ENCODE measurements at places on chromosomes 7 and 10. TPM values are rescaled to one million over a fixed set of nuclear protein-coding genes. Genes with fewer than 3 reads are reported as not detected.
A peak's percentile ranks its signal among the peaks of the same experiment; 100 is the strongest.

- no peak overlapping the region for H3K4me3 ChIP-seq
- peaks cover 7% of the 10 kb centered on the region for H3K36me3 ChIP-seq
- H3K27me3 ChIP-seq, result no peaks in the 10 kb centered on the region
- DNase-seq, result no peak
- no peak overlapping the region for H3K27ac ChIP-seq
These were observed 33.3 kb downstream of the CASP7 start for GRCh38 chr10:113712755-113713639.

GRCh38 chr10:77667426-77668324 lies 30.1 kb upstream of the KCNMA1 start:
- H3K27ac ChIP-seq, result no peak overlapping the region
- no peak overlapping the region for H3K4me3 ChIP-seq
- no peak for DNase-seq
- no peaks in the 10 kb centered on the region for H3K36me3 ChIP-seq
- peaks cover 3% of the 10 kb centered on the region for H3K4me1 ChIP-seq
- H3K27me3 ChIP-seq, result no peaks in the 10 kb centered on the region

Gene TDRD1
- 0.42 TPM for total RNA-seq

DNA sequence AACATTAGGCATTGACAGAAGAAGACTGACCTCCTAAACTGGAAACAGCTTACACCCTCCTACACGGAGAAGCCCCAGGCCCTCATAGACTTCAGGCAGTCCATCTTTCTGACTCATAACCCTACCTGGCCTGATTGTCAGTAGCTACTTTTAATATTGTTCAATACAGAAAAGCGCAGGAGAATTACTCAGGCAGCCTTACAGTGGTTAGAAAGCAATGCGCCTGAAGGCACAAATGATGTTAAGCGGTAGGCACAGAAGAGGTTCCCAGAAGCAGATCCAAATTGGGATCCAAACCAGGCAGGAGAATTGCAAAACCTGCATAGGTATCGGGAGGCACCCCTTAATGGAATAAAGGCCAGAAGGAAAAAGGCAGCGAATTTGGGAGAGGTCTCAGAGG lies 5.4 kb upstream of the CYREN start:
- peaks cover 12% of the 10 kb centered on the region for H3K4me1 ChIP-seq
- no peaks in the 10 kb centered on the region for H3K36me3 ChIP-seq
- H3K27me3 ChIP-seq, result no peaks in the 10 kb centered on the region
- H3K4me3 ChIP-seq, result no peak overlapping the region

DNA sequence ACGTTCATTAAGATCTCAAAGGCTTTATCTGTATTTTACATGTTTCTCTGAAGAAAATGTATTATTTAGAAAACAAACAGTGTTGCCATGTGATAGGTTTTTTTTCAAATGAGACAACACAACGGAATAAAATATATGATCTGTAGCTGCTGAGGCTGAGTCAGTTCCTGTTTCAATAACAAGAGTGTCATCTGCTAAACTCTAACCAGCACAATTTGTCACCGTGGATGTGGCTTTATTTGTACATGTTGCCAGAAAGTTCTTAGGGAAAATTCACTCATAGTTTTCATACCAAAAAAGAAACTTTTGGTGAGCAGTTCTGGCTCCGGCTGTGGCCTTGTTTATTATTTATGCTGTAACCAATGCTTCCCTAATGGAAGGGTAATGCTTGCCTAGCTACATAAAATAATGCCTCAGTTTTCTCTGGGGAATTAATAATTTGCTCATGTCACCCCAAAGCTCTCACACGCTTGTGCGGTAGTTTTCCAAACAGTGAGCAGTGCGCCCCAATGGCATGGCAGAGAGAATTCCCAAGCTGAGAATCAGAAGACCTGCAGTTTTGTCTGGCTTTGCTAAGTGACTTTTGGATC lies 20.3 kb upstream of the KLF6 start:
- H3K36me3 ChIP-seq, result no peaks in the 10 kb centered on the region
- peaks cover 57% of the 10 kb centered on the region for H3K4me1 ChIP-seq
- peak overlapping the region; percentile 83 for H3K27ac ChIP-seq
- H3K27me3 ChIP-seq, result no peaks in the 10 kb centered on the region

DNA sequence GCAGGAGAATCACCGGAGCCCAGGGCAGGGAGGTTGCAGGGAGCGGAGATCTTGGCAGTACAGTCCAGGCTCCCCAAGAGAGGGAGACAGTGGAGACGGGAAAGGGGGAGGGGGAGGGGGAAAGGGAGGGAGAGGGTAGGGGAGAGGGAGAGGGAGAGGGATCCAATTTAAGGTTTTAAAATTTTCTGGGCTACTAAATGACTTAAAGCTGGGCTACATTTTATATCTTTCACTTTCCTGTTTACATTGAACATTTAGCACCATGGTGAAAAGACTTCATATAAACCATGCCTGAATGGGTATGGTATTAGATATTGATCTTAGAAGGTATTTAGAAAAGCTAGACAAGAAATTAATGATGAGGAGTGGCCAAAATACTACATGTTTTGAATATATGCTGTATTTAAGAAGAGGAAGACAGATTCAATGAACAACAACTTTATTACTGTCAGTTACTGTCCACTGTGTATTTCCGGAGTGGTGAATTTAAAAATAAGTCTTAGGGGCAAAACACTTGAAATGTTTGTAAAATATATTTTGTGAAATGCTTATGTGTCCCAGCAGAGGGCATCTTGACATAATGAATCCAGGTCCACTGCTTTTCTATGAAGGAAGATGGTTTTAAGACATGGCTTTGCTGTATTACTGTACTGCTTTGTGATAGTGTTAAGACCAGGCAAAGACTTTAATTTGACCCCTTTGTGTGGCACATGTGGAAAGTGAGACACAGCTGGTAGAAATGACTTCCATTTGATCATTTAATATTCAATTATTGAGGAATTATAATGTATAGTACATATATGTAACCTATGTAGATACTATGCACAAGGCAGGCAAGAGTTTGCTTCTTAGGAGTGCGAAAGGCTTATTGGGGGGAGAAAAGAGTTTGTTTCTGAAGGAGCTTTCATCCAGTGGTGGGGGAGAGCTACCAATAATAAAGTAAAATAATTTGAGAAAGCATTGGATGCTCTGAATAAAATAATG lies 52.8 kb downstream of the NRF1 start:
- no peaks in the 10 kb centered on the region for H3K27me3 ChIP-seq
- no peaks in the 10 kb centered on the region for H3K4me1 ChIP-seq
- no peak for DNase-seq
- peaks cover 30% of the 10 kb centered on the region for H3K36me3 ChIP-seq
- no peak overlapping the region for H3K27ac ChIP-seq

Gene ZDHHC4
- total RNA-seq, result 57.1 TPM

DNA sequence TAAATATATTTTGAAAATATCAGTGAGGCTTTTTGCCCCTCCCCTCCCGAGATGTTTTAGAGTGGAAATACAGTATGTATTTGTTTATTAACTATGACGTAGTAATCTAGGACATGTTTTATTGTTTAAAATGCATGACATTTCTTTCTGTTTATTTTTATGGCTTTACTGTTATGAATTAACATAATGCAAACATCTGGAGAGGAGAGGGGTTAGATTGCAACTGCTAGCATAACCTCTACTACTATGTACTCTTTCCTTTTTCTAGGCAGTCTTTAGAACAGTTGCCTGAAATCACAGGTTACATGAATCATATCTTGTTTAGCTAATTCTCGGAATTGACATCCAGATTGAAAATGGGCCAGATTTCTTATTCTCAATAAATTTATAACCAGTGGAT lies 7.4 kb downstream of the BTAF1 start:
- H3K27ac ChIP-seq, result no peak overlapping the region
- H3K4me3 ChIP-seq, result no peak overlapping the region
- DNase-seq, result no peak
- no peaks in the 10 kb centered on the region for H3K36me3 ChIP-seq
- peaks cover 4% of the 10 kb centered on the region for H3K4me1 ChIP-seq

Gene ASB4
- not detected for total RNA-seq

GRCh38 chr7:27202018-27202861 lies 2.3 kb upstream of the HOXA13 start:
- H3K36me3 ChIP-seq, result no peaks in the 10 kb centered on the region
- peaks cover 84% of the 10 kb centered on the region for H3K27me3 ChIP-seq
- peaks cover 25% of the 10 kb centered on the region for H3K4me1 ChIP-seq
- no peak overlapping the region for H3K4me3 ChIP-seq
- DNase-seq, result no peak

DNA sequence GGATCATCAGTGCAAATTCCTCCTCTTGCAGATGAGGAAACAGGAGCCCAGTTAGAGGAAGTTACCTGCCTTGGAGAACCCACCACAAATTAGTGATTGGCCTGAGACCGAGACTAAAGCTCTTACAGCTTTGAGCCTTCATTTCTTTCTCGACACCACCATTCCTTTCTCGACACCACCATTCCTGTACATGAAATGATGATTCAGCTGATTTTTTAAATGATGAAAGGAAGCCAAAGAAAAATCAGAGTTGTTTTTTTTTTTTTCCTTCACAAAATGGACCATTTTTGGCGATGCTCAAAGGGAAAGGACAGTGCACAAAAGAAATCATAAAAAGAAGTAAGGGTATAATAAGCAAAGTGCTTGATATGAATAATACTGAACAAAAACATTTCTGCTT lies 1080.2 kb upstream of the AUTS2 start:
- no peak overlapping the region for H3K27ac ChIP-seq
- DNase-seq, result no peak
- no peaks in the 10 kb centered on the region for H3K36me3 ChIP-seq
- no peaks in the 10 kb centered on the region for H3K27me3 ChIP-seq
- no peak overlapping the region for H3K4me3 ChIP-seq
- H3K4me1 ChIP-seq, result no peaks in the 10 kb centered on the region

GRCh38 chr7:91240376-91240941 lies 23.8 kb upstream of the FZD1 start:
- DNase-seq, result no peak
- peaks cover 9% of the 10 kb centered on the region for H3K4me1 ChIP-seq
- no peak overlapping the region for H3K4me3 ChIP-seq
- H3K36me3 ChIP-seq, result no peaks in the 10 kb centered on the region
- no peak overlapping the region for H3K27ac ChIP-seq

Gene PLAC9
- total RNA-seq, result 41.7 TPM

Gene UTF1
- not detected for total RNA-seq

- no peak overlapping the region for H3K27ac ChIP-seq
- no peak for DNase-seq
- H3K36me3 ChIP-seq, result no peaks in the 10 kb centered on the region
- H3K4me1 ChIP-seq, result no peaks in the 10 kb centered on the region
- H3K4me3 ChIP-seq, result no peak overlapping the region
These were observed 103.0 kb upstream of the YAE1 start for GRCh38 chr7:39463252-39463651.

- H3K36me3 ChIP-seq, result no peaks in the 10 kb centered on the region
- H3K4me3 ChIP-seq, result peak overlapping the region; percentile 85
- DNase-seq, result no peak
These were observed 1.3 kb upstream of the HOXA5 start for GRCh38 chr7:27144781-27145164.

Gene PDZD7
- total RNA-seq, result 0.75 TPM

Gene SLC13A1
- total RNA-seq, result not detected

DNA sequence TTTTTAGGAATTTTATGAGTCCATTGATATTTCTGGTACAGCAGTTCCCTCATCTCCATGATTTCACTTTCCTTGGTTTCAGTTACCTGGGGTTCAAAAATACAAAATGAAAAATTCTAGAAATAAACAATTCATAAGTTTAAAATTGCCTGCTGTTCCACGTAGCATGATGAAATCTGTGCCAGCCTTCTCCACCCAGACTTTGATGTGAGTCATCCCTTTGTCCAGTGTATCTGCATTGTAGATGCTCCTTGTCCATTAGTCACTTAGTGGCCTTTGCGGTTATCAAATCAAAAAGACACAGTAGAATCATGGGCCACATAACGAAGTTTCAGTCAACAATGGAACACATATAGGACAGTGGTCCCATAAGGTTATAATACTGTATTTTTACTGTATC lies 286.9 kb downstream of the PTEN start:
- no peaks in the 10 kb centered on the region for H3K36me3 ChIP-seq
- no peak overlapping the region for H3K27ac ChIP-seq
- no peaks in the 10 kb centered on the region for H3K27me3 ChIP-seq
- no peak for DNase-seq
- H3K4me1 ChIP-seq, result peaks cover 14% of the 10 kb centered on the region

Gene CAV2
- 125 TPM for total RNA-seq

Gene POR
- total RNA-seq, result 37.8 TPM

Gene NKX1-2
- total RNA-seq, result not detected

DNA sequence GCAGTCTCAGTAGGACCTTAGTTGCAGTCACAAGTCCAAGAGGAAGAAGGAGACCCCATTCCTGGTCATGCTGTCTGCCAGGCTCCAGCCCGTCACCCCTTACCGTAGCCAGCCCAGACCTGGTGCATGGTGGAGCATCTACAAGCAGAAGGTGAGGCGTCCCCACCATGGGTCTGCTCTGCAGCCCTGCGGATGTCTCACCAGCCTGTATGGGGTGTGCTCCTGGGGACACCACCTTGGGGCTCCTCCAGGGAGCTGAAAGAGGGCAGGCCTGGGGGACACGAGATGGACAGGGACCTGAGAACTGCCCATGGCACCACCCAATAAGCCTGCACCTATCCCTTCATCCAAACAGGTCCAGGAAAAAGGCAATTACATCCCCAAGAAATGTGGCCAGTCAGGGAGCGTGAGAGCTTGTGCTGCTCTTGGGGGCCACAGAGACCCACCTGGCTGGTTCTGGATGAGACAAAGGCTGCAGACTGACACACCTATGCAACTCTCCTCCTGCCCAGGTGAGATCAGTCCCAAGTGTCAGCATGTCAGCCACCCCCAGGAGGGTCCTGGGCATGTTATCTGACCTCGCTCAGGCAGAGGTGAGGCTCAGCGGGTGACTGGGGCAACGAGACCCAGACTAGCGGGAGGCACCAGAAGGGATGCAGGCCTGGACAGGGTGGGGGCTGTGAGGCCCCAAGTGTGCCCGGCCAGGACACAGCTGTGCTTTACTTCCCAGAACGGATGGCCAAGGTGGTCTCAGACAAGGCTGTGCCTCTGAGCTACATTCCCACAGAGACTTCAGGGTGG lies 84.5 kb upstream of the RET start:
- no peaks in the 10 kb centered on the region for H3K36me3 ChIP-seq
- DNase-seq, result peak; percentile 72
- no peaks in the 10 kb centered on the region for H3K27me3 ChIP-seq
- no peaks in the 10 kb centered on the region for H3K4me1 ChIP-seq

Gene IFIT2
- total RNA-seq, result 5.0 TPM

Gene GRID2IP
- not detected for total RNA-seq

- H3K27me3 ChIP-seq, result no peaks in the 10 kb centered on the region
- no peak for DNase-seq
- no peaks in the 10 kb centered on the region for H3K36me3 ChIP-seq
- H3K4me3 ChIP-seq, result no peak overlapping the region
- H3K4me1 ChIP-seq, result peaks cover 12% of the 10 kb centered on the region
These were observed 68.1 kb upstream of the PAPSS2 start for GRCh38 chr10:87591589-87591886.

GRCh38 chr7:129980667-129981066 lies 27.9 kb upstream of the UBE2H start:
- no peak for DNase-seq
- no peaks in the 10 kb centered on the region for H3K4me1 ChIP-seq
- H3K27me3 ChIP-seq, result no peaks in the 10 kb centered on the region
- H3K36me3 ChIP-seq, result no peaks in the 10 kb centered on the region
- H3K4me3 ChIP-seq, result no peak overlapping the region
- no peak overlapping the region for H3K27ac ChIP-seq

GRCh38 chr10:61993711-61994401 lies 92.4 kb downstream of the ARID5B start:
- H3K4me3 ChIP-seq, result peak overlapping the region; percentile 23
- peak overlapping the region; percentile 76 for H3K27ac ChIP-seq
- H3K36me3 ChIP-seq, result no peaks in the 10 kb centered on the region
- H3K4me1 ChIP-seq, result peaks cover 27% of the 10 kb centered on the region
- H3K27me3 ChIP-seq, result no peaks in the 10 kb centered on the region

- DNase-seq, result peak; percentile 97
- H3K4me3 ChIP-seq, result peak overlapping the region; percentile 76
- H3K27ac ChIP-seq, result peak overlapping the region; percentile 100
- no peaks in the 10 kb centered on the region for H3K27me3 ChIP-seq
- no peaks in the 10 kb centered on the region for H3K36me3 ChIP-seq
- peaks cover 60% of the 10 kb centered on the region for H3K4me1 ChIP-seq
These were observed 1.7 kb downstream of the TRIM8 start for GRCh38 chr10:102645741-102646609.
